ENCODE measurements at places on chromosomes 5 and 9. TPM values are rescaled to one million over a fixed set of nuclear protein-coding genes. Genes with fewer than 3 reads are reported as not detected.

Gene KIF12
- 0.49 TPM for total RNA-seq

Gene OR1L1
- not detected for total RNA-seq

Gene TMEM252
- total RNA-seq = not detected

Gene PCDHGC4
- total RNA-seq = 87.3 TPM

Gene OCLN
- 6.9 TPM for total RNA-seq

Gene GFRA3
- not detected for total RNA-seq

Gene SMIM32
- 0.49 TPM for total RNA-seq

Gene CDH9
- total RNA-seq = 10.3 TPM

Gene SPARC
- 124 TPM for total RNA-seq
